SK-N-MC (cell line): ENCODE measurements at places on chromosomes 2 and 18.

DNA sequence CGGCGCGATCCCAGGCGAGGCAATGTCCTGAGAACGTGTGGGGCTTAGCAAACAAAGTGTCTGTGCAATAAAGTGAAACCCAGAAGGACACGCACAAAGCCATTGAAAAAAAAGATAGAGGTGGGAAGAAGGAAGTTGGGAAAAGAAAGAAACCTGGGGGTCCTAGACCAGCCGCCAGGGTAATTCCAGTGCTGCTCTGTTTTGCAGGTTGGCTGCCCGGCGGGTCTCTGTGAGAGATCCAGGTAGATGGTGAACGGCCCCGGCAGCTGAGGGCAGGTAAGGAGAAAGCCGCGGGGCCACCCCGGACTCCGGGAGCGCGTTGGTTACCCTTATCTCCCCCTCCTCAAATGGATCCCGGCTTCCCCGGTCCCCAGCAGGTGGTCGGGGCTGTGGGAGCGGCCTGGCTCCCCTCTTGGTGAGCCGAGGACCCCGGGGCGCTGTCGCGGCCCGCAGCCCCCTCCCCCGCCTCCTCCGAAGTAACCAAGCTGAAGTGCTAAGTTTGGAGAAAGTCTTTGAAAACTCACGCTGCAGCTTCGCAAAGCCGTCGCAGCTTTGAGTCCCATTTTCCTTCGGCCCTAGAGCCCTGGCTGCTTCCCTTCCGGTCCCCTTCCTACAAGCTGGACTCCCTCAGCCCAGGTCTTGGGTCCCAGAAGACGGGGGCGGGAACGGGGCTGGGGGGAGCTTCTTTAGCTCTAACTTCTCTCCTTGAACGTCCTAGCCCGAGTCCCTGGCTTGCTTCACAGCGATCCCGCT lies 588 bp downstream of the OTX1 start:
- DNase-seq, result no peak

DNA sequence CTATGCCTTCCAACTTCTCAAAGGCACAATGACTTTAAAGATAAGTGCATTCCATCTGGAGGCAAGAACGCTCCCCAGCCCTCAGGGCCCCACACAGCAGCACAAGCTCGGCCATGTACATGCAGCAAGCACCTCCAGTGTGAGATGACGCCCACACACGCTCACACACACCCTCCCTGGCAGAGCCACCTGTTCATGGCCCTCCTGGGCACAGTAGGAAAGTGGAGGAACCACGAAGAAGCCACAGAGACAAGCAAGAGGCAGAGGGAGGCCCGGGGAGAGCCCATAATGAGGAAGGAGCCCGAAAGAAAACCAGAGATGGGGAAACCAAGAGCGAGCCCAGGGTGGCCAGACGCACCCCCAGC lies 21.7 kb downstream of the BIN1 start:
- no peak for DNase-seq

DNA sequence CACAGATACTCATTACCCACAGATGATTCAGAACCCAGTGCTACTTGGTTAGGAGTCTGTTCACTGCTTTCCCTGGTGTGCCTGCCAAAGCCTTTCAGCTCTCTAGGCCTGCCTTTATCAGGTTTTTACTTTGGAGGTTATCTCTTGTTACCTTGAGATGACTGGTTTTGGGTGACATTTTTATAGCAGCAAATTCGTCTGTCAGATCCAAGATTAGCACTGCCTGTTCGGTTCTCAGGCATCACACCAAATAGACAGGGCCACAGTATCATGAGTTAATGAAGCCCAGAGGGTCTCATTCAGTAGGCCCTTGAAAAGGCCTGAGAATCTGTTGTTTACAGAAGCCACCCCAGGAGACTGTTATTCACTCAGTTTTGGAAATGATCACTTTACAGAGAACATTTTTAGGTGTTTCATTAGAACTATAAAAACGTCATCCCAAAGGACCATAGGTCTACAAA lies 121.2 kb downstream of the OSBPL6 start:
- no peak for DNase-seq

DNA sequence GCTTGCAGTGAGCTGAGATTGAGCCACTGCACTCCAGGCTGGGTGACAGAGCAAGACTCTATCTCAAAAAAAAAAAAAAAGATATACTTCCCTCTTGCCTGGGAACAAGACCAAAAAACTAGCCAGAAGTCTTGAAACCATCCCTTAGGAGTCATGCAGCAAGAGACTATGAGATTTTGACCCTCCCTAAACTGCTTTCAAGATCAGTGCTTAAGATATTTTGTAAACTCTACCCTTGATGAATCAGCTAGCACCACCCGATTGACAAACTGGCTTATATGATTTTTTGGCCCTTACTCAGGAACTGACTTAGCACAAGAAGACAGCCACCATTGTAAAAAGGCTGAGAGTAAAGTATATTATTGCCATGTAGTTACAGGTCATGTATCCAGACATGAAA lies 3.8 kb downstream of the SULT1C3 start:
- no peak for DNase-seq
